Panc1 (cell line): ENCODE measurements at places on chromosomes 16 and 17. TPM values are rescaled to one million over a fixed set of nuclear protein-coding genes. Genes with fewer than 3 reads are reported as not detected.

DNA sequence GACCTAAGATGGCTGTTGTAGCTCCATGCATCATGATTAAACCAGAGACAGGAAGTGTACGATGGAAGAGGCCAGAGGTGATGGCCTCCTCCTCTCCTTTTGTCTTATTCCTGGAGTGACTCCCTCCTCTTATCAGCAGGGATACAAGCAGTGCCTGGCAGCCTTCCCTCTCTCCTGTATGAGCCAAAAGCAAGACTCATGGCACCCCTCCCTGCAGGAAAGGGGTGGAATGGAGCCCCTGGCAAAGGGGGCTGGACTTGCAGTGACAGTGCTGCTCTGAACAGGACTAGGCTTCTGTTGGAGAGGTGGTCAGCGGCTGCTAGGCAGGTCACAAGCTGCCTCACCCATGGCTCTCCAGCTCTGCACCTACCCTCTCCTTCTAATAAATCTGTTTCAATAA lies 8.4 kb downstream of the TXNL4B start:
- H3K27ac ChIP-seq = no peak overlapping the region
- no peak for DNase-seq
- no peaks in the 10 kb centered on the region for H3K27me3 ChIP-seq
- no peaks in the 10 kb centered on the region for H3K4me1 ChIP-seq

Gene DOC2A
- 3.2 TPM for total RNA-seq

DNA sequence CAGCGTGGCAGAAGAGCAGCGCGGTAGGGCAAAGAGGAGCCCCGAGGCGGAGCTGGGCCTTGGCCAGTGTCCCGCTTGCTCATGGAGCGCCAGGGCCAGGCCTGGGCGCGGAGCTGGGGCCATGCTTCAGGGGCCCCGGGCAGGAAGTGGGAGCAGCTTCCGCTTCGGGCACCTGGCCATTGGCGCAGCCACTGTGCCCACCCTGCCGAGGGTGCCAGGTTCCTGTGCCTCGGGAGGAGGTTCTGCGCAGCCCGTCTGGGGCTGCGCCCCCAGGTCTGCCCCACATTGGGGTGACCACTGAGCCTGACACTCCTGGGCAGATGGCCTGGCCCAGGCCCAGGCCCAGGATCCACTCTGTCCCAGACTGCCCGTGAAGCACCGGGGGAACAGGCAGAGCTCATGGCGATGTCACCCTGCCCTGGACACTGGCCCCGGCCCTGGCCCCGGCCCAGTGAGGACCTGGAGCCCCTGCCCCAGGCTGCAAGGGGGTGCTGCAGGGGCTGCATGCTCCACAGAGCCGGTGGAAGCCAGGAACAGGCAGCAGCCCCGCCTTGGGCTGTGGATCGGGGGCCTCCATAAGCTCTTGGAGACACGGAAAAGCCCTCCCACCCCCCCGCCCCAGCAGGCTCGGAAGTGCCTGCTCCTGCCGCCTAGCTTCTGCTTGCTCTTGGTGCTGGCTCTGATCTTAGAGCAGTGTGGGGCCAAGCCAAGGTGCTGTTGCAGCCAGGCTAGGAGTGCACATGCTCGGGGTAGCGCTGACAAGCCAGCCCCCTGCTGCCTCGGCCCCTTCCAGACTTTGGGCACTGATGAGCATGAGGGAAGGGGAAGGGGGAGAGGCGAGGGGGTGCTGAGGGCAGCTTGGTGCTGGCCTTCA lies 35.9 kb upstream of the FOXJ1 start:
- H3K27ac ChIP-seq = no peak overlapping the region
- no peaks in the 10 kb centered on the region; the same call in 1 of the 2 replicates for H3K4me1 ChIP-seq
- no peak overlapping the region for H3K4me3 ChIP-seq
- H3K27me3 ChIP-seq = no peaks in the 10 kb centered on the region
- H3K36me3 ChIP-seq = no peaks in the 10 kb centered on the region

Gene GFAP
- not detected for total RNA-seq

GRCh38 chr16:62539657-62540056 lies 503.4 kb upstream of the CDH8 start:
- no peak for DNase-seq
- no peak overlapping the region for H3K27ac ChIP-seq
- no peaks in the 10 kb centered on the region for H3K4me1 ChIP-seq

Gene ARL5C
- not detected for total RNA-seq

Gene GLIS2
- 87.3 TPM for total RNA-seq

Gene ARSG
- 2.3 TPM for total RNA-seq

Gene CD300E
- total RNA-seq = not detected
